Frontal cortex (tissue), 4 donors: ENCODE measurements at places on chromosomes 3 and 15. TPM values are rescaled to one million over a fixed set of nuclear protein-coding genes. Genes with fewer than 3 reads are reported as not detected.

DNA sequence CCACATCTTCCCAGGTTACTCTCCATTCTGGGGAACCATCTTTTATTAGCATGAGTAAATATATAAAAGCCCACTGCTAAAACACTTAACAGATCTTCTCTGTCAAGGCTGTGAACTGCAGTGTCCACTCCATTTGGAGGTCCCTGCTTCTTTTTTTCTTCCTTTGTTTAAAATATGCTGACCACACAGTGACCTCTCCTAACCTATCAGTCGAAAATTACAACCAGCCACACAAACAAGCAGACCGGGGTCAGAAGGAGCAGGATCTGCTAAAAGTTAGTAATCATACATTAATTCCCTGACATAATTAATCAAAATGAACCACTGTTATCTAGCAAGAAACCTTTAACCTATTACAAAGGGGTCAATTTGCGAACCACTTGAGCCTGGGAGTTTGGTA lies 427.9 kb upstream of the NR2F2 start:
- DNase-seq: no peak

GRCh38 chr3:82130046-82130445 lies 368.6 kb upstream of the GBE1 start:
- no peak for DNase-seq

DNA sequence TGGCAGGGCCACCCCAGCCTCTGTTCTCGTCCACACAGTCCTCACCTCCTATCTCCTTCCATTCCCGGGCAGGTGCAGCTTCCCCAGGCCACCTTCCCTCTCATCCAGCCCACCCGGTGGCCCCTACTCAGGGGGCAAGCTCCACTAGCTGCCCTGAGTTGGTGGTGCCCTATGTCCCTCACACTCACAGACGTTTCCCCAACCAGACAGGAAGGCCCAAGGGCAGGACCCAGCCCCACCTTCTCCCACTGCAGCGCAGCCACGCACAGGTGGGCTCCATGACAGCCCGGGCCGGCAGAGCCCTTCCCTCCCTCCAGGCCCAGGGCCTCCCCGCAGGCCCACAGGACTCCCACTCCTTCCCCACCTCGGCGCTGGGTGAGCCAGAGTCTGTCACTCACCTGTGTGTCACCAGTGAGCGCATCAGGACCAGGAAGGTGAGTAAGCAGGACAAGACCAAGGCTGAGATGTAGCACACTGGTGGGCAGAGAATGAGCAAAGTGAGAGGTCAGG lies 11.1 kb downstream of the ISLR start:
- no peak for DNase-seq

GRCh38 chr3:185630182-185630622 lies 44.1 kb downstream of the SENP2 start:
- DNase-seq: no peak

GRCh38 chr3:181076558-181076957 lies 87.0 kb upstream of the DNAJC19 start:
- no peak for DNase-seq

DNA sequence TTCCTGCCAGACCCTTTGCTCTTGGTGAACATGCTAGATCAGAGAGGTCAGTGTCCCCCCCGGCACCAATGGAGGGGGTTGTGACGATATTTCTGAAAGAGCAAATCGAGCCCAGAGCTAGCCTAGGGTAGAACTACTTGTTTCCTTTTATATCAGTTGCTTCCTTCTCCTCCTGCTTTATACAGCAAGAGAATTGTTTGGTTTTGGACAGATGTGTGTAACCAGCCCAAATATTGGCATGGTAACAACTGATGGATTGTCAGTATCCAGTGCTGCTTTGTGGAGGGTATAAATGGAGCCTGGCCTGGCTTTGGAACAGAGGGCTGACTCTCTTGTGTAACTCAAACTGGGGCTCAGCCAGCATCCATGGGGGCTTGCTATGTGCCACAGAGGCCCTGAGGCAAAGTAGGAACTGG lies 27.2 kb downstream of the SNX1 start:
- peak; percentile 30 for DNase-seq

DNA sequence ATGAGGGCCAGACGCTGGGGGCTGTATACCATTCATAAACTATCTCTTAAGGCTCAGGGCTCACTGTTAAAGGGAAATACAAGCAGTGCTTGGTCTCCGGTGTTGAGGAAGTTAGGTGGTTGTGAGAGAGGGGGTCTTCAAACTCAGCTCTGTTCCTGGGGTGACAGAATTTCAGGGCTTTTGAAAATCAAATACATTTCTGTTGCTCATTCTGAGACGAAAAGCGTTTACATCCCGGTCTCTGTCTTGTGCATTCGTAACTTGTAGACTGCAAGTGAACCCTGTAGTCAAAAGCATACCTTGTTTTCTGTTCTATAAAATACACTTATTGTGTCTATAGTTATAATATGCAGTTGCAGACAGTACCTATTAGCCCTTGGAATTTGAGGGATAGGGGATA lies 1.7 kb downstream of the SLCO3A1 start:
- no peak for DNase-seq

DNA sequence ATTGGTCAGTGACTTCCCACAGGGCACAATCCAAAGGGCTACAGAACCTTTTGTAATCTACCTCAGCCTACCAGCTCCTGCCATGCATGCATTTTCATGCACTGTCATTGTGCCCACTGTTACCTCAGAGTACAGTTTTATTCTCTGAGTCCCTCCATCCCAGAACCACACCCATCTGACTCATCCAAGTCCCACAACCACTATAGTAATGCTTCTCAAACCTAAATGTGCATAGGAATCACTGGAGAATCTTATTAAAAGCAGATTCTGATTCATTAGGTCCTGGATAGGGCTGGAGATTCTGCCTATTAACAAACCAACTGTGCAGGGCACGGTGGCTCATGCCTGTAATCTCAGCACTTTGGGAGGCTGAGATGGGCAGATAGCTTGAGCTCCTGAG lies 3.7 kb upstream of the B3GALNT1 start:
- DNase-seq: no peak

GRCh38 chr3:861721-862120 lies 231.1 kb upstream of the CNTN6 start:
- no peak for DNase-seq

DNA sequence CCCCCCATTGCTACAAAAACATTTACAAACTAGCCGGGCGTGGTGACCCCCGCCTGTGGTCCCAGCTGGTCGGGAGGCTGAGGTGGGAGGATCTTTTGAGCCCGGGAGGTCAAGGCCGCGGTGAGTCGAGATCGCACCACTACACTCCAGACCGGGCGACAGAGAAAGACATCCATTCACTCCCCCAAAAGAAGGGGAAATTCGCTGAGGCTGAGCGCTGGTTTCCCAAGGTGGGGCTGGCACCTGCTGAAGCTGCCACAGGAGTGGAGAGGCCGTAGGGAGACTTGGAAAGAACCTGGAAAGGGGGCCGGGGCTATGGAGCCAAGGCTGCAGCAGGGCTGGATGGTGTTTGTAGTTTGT lies 732 bp upstream of the CRTC3 start:
- no peak for DNase-seq

DNA sequence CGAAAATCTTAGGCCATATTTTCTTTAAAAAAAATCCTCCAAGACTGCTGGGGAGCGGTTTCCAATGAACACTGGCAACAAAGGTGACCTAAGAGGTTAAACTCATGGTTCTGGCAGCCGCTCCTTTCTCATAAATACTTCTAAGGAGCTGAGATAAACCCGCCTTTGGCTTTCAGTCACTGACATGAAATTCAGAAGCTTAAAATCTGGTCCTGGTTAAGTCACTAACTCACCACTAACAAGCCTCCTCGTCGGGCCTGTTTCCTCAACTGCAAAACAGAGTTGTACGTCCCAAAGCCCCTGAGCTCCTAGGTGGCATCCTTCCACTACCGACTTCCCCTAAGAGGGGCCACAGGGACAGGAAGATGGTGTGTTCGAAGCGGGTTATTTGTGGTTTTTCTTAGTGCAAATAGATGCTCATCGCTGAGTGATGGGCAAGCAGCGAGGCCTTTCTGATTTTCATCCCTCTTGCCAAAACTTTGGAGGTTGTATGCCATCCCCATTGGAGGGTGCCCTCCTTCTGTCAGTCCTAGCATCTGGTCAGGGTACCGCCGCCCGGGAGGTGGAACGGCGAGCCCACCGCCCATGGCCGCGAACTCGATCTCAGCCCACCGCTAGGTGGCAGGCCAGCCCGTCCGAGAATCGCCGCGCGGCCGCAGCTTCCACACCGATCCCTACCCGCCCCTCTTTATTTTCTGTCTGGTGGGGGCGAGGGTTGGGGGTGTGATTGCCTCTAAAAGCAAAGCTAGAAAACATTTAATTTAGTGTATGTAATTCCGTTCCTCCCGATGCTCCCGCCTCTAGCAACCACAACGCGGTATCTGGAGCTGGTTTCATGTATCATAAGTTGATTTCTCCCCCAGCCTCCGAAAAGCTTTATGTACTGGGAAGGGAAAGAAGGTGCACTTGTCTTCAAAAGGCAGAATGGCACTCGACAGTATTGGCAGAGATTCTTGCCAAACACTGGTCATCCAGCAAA lies 4.6 kb downstream of the BCL6 start:
- DNase-seq: peak; percentile 58

- DNase-seq: no peak
Measured at GRCh38 chr15:33612721-33613304, 302.0 kb downstream of the RYR3 start.

DNA sequence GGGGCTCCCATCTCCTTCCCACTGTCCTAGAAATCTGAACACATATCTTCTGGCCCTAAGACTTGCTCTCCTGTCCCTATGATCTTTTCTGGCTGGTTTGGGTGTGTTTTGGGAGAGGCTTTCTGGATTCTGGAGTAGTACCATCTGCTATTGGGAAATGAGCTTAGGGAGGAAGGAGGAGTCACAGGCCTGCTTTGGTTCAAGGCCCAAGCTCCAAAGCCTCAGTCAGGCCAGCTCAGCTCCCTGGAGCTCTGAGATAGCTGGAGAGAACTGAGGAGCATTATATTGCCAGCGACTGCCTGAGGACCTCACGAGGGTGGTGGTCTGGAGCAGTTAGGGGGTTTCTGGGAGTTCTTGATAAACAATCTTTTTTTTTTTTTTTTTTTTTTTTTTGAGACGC lies 18.7 kb downstream of the RASGRF1 start:
- no peak for DNase-seq

DNA sequence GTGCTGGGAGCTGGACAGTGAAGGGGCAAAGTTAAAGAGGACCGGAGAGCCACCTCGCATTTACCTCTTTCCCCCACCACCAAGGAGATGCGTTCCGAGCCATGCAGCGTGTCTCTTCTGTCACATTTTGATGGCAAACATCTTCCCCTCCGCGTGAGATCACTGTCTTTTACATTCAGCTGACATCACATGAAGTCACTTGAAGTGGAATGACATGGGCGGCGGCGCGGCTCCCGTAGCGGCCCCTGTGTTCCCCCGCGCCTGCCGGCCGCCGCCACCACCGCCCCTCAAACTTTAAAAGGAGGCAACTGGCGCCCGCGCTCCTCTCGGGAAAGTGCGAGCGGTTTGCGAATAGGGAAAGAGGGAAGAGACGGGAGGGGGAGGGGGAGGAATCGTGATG lies at the start of gene FEZF2:
TSS of gene FEZF2 (minus strand) at position 336 of the 400 bp plus-strand sequence. CDS start 682 bp downstream, outside the sequence.
- DNase-seq: no peak

DNA sequence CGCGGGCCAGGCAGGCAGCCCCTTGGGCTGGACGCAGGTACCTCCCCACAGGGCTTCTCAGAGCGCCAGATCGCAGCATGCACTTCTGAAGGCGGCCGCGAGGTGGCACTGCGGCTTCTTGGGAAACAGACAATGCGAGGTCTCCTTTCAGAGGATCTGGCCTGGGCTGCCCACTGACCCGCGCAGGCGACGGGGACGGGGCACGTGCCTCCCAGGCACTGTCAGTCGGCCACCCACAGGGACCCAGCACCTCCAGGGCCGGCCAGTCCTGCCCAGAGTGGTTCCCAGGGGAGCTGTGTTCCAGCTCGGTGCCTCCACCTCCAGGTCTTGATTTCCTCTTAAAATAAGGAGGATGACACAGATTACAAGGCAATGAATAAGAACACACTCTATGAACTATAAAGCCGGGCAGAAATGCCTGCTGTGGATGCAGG lies 24.4 kb upstream of the TXNRD3 start:
- peak; percentile 80 for DNase-seq

GRCh38 chr3:124082343-124082742 lies 90.4 kb upstream of the ROPN1 start:
- no peak for DNase-seq

DNA sequence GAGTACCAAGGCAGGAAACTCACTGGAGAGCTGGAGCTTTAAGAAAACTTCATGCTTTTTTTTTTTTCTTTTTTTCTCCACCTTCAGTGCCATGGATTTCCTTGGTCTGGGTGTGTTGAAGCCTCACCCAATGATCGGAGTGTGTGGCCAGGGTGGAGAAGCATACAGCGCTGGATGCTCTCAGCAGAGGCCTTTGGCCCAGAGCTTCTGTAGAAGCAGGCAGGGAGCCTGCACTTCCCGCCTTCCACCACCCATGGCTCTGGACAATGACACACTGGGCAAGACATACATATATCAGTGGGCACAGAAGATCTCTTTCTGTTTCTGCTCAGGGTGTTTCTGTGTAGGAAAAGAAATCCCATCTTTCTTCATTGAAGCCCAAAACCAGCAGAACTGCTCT lies 55.8 kb upstream of the ACAD9 start:
- DNase-seq: no peak

DNA sequence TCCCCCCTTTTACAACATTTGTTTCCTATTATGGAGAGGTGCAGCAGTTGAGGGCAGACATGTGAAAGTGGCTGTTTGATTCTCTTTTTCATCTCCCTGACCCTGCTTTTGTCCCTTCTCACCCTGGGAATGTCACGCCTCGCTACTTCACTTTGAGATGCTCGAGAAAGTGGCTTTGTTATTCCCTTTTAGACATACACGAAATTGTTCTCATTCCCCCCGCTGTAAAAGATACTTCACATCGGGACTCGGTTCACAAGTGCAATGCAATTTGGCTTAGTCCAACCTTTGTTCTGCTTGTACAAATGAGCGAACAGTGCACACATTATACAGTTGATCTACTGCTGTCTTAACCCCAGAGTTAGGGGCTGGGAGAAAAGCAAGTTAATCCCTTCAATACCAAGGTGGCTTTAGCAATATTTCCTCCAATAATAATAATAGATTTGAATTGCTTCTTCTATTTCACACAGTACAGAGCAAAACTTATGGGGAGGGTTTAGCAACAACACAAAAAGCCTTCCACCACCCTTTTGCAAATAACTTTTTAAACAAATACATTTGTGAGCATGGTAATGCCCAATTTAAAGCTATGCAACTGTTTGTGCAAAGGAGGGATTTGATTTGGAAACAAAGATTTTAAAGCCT lies 5.7 kb upstream of the FOXB1 start:
- DNase-seq: no peak

The MUSTN1 gene
- total RNA-seq: not detected

The NME9 gene
- total RNA-seq: 1.6 TPM

The SLC4A7 gene
- 658 TPM for total RNA-seq

The HTR3E gene
- total RNA-seq: not detected

The ECE2 gene
- 3.7 TPM for total RNA-seq

The FSIP1 gene
- total RNA-seq: 17.5 TPM

The SRGAP3 gene
- total RNA-seq: 58.3 TPM

The GALNT15 gene
- 2.0 TPM for total RNA-seq

The PAQR9 gene
- total RNA-seq: 2.4 TPM
